ENCODE measurements at places on chromosomes 12 and 14.

DNA sequence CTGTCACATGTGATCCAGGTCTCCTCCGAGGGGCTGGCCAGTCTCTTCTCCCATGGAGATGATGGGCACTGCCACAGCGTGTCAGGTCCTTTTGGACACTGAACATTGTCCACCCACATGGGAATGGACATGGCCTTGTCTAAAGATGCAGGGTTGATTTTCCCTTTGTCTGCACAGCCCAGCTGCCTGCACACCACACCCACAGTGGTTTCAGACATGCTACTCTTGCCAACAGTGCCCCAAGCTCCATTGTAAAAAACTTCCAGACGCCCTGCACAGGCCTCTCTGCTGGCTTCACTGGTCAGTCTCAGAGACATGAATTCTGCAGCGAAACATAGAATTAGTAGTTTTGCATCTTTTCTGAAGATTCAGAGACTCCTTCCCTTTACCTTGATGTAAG, 18.5 kb downstream of the CD163 start:
- DNase-seq: no peak

- DNase-seq: no peak
Observed at GRCh38 chr14:73944432-73945158, 5.3 kb downstream of the FAM161B start.

- DNase-seq: no peak
Observed at GRCh38 chr12:4918950-4919660, 9.4 kb downstream of the KCNA1 start.

- DNase-seq: no peak
Observed at GRCh38 chr14:78762331-78762730, 592.2 kb downstream of the NRXN3 start.

Data from CD4-positive, alpha-beta T cell treated with Interleukin-15 for 4 hours (primary cell).